Left renal pelvis (tissue), 4 donors: ENCODE measurements at places on chromosomes 11 and 22. TPM values are rescaled to one million over a fixed set of nuclear protein-coding genes. Genes with fewer than 3 reads are reported as not detected.

CSF2RB gene
- polyA plus RNA-seq = 2.3 TPM

TSSK2 gene
- polyA plus RNA-seq = not detected

OR10A2 gene
- polyA plus RNA-seq = not detected

GPR83 gene
- 0.70 TPM for polyA plus RNA-seq

TYMP gene
- polyA plus RNA-seq = 2.3 TPM

YWHAH gene
- 130 TPM for polyA plus RNA-seq

DEFB108B gene
- not detected for polyA plus RNA-seq

TTLL1 gene
- 20.9 TPM for polyA plus RNA-seq

DNA sequence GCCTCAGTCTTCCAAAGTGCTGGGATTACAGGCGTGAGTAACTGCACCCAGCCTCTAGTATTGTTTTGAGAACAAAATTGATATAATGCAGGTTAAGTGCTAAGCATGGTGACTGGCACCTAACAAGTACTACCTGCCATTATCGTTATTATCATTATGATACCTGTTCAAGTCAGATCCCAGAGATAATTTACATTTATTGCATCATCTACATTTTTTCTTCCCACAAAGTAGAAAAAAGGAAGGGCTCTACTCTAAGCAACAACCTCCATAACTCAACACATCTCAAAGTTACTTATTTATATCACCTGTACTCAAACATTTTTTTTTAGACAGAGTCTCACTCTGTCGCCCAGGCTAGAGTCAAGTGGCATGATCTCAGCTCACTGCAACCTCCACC, 42.1 kb downstream of the DCDC1 start:
- no peak for DNase-seq

- DNase-seq = no peak
Observed at GRCh38 chr22:30381264-30381663, 5.9 kb downstream of the RNF215 start.

- peak; percentile 27 for DNase-seq
Observed at GRCh38 chr11:110763249-110764011, 51.2 kb upstream of the ARHGAP20 start.

GRCh38 chr11:110156503-110156902, 63.3 kb downstream of the ZC3H12C start:
- DNase-seq = no peak

GRCh38 chr11:73283276-73284000, 11.3 kb downstream of the P2RY6 start:
- no peak for DNase-seq

- no peak for DNase-seq
Observed at GRCh38 chr22:20160041-20160440, 9.2 kb upstream of the CCDC188 start.

- peak; percentile 58 for DNase-seq
Observed at GRCh38 chr22:46267431-46268279, at the start of gene TTC38. TSS of gene TTC38 (plus strand) at chr22:46268008. CDS start at chr22:46268040, 32 bp downstream.

- DNase-seq = no peak
Observed at GRCh38 chr11:67640021-67640757, 626 bp upstream of the TBX10 start.

DNA sequence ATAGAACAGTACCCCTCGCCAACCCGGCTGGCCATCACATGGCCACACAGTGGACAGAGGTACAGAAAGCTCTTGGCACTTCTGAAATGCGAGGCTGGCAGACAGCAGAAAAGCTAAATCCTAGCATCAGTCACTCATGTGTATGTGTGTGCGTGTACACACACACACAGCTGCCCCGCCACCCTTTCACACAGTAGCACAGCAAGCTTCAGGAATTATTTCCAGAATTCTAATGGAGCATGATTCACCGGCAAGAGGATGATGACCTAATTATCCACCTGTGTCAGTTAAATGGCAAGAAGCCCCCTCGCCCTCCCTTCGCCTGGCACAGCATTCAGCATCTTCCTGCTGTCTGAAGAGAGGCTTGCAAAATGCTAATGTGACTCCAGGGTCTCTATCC, 336.0 kb downstream of the SHANK2 start:
- no peak for DNase-seq

DNA sequence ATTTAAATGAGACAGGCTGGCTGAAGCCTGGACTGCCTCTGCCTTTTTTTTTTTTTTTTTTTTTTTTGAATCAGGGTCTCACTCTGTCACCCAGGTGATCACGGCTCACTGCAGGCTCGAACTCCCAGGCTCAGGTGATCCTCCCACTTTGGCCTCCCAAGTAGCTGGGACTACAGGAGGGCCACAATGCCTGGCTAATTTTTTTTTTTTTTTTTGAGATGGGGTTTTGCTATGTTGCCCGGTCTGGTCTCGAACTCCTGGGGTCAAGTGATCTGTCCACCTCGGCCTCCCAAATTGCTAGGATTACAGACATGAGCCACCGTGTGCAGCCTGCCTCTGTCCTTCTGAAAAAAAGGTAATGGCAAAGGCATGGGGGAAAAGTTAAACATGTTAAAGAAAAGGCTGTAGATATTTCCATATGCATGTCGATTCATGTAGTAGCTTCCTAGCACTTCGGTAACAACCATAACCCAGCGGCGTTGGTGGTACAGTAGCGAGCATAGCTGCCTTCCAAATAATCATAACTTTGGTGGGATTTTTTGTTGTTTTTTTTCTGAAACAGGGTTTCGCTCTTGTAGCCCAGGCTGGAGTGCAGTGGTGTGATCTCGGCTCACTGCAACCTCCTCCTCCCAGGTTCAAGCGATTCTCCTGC, 48.8 kb downstream of the MCHR1 start:
- DNase-seq = no peak

DNA sequence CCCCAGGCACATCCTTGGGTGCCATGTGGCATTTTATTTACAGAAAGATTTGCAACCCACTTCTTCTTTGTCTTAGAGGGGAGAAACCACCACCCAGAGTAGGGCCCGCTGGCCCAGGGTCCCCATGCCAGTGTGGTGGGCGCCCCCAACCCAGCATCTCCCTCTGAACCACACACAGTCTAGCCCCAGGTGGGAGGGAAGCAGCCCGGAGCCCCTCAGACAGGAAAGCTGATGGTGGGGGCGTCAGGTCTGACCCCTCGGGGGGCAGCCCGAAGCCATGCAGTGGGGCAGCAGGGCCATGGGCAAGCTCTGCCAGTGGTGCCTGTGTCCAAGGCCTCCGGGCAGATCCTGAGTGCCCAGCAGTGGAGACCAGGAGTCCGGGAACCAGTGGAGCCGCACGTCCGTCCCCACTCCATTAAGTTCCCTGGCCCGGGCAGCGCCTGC, 11.7 kb downstream of the TRPM5 start:
- no peak for DNase-seq

DNA sequence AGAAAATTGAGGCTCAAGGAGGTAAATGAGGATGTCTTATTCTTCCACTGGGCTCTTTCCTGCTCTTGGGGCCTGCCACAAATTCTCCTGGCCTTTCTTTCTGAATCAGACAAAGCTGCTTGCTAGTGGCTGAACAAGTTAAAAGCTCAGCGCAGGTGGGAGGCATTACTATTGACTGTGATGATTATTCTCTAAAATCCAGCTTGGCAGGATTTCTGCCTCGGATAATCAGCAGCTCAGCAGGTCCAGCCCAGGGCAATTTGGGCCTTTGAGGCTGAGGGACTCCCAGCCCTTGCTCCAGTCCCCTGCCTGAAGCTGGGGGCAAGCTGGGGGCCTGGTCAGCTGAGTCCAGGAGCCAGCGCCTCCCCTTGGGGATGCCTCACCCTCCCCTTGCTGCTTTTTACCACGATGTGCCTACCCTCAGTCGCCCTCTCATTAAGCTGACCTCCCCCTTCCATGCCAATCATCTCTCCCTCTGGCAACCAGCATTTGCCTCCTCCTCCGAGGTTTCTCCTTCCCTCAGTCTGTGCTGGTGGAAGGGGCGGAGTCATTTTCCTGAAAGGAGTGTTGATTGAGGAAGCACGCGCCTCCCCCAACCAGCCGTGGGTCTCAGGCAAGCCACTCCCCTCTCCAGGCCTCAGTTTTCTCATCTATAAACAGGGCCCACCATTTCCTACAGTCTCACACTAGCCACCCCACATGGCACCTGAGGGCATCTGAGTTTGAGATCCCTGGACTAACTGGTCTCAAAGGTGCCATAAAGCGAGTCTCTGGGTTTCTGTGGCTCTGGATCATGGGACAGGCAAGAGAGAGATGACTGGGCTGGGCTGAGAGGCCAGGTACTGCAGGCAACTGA, 60.6 kb upstream of the PRDM11 start:
- DNase-seq = no peak

- DNase-seq = no peak
Observed at GRCh38 chr11:26332572-26332915, 614 bp downstream of the ANO3 start.

DNA sequence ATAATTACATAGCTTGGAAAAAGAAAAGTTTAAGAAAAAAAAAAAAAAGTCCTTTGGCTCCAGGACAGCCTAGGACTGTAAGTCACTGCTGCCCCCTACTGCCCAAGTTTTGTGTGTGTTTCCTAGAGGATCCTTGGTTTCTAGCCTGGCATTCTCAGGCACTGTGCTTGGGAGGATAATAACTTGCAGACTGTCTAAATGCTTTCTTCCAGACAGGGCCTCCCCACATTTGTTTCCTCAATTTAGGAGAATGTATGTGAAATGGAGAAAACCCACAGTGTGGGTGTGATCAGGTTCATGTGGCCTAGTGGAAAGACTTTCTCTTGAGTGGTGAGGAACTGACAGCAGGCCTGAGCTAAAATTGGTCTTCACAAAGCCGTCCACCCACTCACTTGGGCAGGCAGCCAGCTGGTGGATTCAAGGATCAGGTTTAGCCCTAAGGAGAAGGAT, 191.0 kb downstream of the NAV2 start:
- peak; percentile 72 for DNase-seq

DNA sequence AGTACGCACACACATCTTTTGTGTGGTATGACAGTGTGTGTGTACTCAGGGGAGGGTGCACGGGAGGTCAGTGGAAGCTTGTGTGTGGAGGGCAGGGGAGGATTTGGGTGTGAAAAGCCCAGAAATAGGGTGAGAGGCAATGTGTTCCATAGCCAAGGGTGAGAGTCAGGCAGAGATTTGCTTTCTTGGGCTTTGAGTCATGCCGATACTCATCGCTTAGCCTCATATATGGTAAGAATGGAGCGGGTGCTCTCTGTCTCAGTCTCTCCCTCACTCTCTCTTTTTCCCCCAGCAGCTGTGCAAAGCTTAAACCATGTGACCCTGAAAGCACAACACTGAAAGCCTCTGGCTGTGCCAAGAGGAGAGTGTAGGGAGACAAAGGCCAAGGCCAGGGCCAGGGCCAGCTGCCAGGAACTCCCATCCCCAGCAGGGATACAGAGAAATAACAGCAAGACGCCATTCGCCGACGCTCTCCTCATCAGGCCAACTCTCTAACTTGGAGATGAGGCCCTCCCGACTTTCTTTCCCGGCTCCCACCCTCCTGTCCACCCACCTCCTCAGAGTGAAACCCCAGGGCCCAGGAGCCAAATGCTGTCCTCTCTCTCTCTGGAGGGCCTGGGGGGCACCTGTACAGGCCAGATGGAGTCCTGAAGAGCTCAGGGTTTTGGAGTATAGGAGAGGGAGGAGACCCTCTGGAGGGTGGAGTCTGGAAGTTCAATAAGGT, 20.3 kb upstream of the MICAL3 start:
- DNase-seq = no peak

DNA sequence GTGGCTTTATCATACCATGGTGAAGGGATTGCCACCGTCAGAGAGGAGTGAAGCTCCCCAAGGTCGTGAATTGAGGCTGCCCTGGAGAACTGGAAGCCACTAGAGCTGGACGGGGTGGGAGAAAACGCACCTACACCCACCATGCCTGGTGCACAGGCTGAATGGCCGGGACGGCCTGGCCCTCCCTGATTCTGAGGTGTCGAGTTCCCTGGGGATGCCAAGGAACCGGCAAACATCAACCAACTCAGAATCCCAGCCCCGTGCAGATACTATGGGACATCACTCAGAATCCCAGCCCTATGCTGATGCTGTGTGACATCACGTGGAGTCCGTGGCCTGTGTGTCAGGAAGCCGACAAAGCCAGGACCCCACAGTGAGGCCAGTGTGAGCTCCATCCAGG, 650.0 kb downstream of the BRD1 start:
- no peak for DNase-seq

DNA sequence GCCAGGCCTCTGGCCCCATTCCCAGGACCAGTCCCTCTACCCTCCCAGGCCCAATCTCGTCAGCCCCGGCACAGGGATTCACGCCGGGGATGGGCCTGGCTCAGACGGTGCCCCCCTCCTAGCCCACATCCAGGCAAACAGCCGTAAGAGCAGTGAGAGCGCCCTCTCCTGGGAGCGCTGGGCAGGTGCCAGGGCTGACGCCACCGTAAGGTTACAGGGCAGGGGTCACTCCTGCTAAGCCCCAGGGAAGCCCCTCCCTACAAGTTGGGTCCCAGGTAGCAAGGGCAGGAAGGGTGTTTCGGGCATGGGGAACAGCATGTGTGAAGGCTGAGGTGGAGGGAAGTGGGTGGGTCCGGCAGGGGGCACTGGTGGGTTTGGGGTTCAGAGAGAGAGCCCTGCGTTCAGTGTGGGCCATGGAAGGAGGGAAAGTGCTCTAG, 19.2 kb upstream of the PPARA start:
- DNase-seq = no peak

DNA sequence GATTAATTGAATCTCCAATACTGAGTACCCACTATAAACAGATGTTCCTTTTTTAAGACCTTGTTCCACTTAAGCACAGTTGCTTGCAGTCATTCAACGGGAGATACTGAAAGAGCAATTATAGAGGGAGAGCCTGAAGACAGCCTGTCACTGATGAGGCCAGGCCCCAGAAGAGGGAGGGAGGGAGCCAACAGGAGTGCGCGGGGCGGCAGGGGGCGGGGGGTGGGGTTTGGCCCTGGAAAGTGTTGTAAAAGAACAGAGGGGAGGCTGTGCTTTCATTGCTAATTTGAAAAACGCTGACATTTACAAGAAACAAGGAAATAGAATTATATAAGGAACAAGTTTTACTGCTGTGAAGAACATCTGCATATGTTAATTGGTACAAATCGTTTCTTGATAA, 53.1 kb downstream of the MAP6 start:
- DNase-seq = no peak

- DNase-seq = no peak
Observed at GRCh38 chr11:75697906-75698581, 19.6 kb upstream of the MOGAT2 start.

DNA sequence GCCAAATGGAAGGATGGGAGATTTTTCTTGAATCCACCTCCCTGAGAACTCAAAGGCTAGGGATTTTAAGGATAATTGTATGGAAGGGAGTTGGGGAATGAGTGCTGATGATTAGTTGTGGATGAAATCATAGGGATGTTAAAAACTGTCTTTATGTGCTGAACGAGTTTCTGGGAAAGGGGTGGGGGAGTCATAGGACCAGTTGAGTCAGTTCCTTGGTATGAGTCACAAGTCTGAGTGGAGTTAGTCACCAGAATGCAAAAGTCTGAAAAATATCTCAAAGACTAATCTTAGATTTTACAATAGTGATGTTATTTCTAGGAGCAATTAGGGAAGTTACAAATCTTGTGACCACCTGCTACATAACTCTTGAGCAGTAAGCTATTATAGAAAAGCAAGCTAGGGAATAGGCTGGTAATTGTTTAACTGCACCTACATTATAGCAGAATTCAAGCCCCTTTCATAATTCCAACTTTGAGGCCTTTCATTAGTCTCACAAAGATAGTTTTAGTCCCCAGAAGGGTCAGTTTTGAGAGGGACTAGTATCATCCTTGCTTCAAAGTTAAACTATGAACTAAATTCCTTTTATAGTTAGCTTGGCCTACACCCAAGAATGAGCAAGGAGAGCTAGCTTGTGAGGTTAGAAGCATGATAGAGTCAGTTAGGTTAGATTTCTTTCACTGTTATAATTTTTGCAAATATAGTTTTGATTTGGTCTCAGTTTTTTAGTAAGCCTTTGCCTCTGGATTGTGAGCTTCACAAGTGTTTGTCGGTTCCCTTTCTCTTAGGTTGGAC, 668.0 kb downstream of the ETS1 start:
- DNase-seq = no peak
